ENCODE measurements at places on chromosomes 3 and 15.

DNA sequence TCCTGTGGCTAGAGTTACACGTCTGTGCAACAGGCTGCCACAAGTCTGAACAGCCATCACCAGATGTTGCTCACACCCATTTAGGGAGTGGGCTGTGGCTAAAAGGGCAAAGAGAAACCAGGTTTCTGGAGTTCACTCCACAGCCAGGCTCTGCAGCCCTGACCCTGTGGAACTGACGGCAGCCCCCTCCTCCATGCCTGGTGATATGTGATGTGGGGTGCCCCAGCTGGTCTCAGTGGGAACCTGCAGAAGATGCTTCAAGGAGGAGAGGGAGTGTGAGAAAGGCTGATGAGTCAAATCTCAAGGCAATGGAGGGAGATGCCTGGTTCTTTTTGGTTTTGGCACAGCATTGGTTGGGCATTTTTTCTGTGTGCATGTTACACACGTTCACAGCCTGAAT lies 130.6 kb downstream of the TPRA1 start:
- no peak for DNase-seq

DNA sequence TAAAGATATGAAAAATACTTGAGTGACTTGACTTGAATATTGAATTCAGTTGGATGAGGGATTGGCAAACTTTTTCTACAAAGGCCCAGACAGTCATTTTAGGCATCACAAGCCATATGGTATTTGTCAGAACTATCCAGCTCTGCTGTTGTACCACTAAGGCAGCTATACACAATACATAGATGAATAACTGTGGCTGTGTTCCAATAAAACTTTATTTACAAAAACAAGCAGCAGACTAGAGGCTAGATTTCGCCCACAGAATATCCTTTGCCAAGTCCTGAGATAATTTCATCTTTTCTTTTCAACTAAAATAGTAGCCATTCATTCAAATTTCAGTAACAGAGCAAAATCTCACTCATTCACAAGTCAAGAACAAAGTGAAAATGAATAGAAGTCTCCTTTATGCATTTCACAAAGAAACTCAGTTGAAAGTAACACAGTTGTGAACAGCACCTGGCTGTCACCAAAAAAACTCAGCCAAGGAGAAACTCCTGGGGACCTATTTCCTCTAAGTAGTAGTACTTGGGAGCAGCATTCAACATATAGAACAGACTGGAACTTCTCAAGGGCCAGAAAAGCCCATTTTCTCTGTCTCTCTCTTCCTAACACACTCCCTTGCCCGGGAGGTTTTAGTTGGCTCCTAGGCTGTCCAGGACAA lies 56.3 kb downstream of the OSBPL10 start:
- DNase-seq = no peak

DNA sequence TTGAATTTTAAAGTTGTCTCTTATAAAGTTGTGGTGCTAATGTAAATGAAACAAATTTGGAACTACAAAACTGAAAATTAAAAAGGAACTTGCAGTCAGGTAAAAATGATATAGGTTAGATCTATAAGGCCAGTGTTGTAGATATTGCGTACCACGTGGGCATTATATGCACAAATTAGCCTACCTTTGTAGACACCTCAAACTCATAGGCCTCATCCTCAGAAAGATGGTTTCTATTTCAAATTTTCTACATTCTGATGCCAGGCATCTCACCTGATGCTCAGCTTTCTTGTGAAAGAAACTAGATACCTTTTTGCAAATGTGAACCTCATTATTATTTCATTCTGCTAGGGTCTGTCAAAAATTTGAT lies 25.6 kb downstream of the TMEM207 start:
- no peak for DNase-seq

GRCh38 chr3:186782542-186783057 lies 777 bp upstream of the EIF4A2 start:
- DNase-seq = no peak

- no peak for DNase-seq
These were observed 1.5 kb downstream of the ZBED2 start for GRCh38 chr3:111593666-111594065.

GRCh38 chr3:83189634-83190033 lies 1428.2 kb upstream of the GBE1 start:
- DNase-seq = no peak
